ENCODE measurements at places on chromosomes 16 and 17.

- DNase-seq = no peak
Measured at GRCh38 chr17:15321556-15322251, 19.7 kb downstream of the TEKT3 start.

- no peak for DNase-seq
Measured at GRCh38 chr17:65527381-65527780, 34.1 kb downstream of the AXIN2 start.

DNA sequence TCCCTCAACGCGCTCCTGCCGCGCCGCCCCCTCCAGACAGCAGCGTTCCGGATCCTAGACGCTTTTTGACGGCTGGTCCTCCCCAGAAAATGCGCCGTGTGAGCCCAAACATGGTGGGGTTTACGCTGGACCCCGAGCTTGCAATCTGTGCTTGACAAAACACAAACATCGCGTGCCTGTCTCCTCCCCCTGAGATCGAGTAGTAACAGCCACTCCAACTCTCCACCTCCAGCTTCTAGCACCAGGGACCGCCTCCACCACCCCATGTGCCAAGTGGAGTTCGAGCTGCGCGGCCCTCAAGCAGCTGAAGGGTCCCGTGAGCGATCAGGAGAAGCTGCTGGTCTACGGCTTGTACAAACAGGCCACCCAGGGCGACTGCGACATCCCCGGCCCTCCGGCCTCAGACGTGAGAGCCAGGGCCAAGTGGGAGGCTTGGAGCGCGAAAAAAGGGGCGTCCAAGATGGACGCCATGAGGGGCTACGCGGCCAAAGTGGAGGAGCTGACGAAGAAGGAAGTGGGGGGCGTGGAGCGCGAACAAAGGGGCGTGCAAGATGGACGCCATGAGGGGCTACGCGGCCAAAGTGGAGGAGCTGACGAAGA lies 656 bp upstream of the GEMIN4 start:
- no peak for DNase-seq

DNA sequence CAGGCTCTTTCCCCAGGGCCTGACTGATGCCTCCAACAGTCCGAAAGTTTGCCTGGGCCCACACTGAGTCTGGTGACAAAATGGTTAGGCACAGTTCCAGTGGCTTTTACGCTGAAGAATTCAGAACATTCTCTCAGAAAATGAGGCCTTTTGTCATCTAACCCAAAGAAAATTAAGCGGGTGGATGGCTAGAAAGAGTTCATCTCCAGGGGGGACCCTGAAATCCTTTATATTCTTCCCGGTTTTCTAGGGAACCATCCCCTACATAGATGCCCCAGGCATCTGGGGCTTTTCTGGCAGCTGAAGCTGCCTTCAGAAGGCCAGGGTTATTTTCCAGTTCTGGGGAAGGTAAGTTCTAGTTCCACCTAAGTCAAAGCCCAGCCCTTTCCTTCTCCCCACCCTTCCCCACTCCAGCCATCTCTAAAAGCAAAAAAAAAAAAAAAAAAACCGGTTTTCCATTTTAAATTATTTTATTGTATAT lies 2.2 kb downstream of the RASD1 start:
- no peak for DNase-seq

DNA sequence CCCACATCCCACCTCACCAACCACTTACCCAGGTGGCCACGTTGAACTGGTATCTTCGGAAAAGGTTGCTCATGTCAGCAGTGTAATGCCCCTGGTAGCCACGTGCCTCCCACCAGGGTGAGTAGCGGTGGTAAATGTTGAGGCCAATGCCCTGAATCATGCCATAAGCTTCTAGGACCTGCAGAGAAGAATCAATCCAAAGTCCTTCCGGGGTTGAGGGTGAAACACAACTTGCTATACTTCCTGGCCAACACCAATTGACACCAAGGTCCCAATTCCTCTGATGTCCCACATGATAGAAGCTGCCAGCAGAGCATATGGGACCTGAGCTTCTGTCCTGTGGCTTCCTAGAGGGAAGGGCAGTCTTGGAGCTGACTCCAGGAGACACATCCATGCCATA lies 11.3 kb upstream of the CNOT1 start:
- no peak for DNase-seq

DNA sequence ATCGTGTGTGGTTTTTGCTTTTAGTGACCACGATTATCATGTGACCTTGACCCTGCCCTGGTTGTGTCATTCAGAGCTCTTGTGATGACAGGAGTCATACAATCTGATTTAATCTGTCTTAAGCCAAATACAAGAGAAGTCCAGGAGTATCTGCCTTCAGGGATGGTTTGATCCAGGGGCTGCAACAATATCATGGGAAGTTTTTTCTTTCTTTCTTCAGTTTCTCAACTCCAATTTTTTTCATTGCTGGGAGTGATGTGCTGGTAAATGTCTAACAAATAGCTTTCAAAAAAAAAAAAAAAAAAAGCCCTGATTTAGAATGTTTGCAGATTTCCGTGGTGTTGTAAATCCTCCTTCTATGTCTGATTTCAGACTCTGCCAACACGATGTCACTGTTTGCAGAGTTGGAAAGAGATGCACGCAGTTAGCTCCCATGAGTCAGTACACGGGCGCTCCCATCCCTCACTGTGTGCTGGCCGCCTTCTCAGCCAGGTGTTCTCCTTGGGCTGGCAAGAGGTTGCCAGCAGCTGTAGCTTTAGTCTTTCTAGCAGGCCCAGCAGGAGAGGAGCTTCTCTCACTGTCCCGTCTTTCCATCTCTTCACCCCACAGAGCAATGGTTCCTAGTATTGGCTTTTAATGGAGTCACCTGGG lies 229.7 kb downstream of the SNX29 start:
- no peak for DNase-seq

GRCh38 chr17:44416558-44417289 lies 27.3 kb upstream of the ITGA2B start:
- DNase-seq = no peak

DNA sequence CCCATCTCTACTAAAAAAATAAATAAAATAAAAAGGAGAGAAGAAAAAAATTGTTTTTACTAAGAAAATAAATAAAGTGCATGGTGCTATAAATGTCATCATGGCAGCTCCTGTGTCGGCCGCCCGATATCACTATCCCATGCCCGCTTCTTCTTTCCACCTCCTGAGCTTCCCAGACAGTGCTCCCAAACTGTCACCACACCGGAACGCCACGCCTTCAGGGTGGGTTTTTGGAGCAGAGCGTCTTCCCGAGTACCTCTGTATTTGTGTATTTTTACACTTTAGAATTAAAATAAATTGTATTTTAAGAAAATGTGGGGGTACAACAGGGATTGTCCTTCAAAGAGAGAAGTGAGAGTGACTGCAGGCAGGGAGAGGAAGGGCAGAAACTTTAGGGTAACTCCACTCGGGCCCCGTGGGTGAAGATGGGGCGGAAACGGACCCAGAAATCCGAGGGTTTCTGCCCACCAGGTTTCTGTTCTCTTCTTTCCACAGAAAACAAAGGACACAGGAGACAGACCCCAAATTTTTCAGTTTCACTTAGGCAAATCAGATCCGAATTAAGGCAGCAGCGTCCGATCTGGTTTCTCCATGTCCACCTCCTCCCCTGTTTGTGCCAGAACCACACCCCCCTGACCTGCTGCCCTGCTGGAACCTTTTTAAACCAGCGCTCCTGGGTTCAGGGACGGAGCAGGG lies 3.6 kb upstream of the ITGAX start:
- no peak for DNase-seq

- no peak for DNase-seq
Measured at GRCh38 chr16:9946022-9946720, 236.1 kb downstream of the GRIN2A start.

- DNase-seq = no peak
Measured at GRCh38 chr17:4527566-4528125, 27.5 kb downstream of the MYBBP1A start.

GRCh38 chr16:15950161-15950854 lies 892 bp downstream of the ABCC1 start:
- DNase-seq = peak; percentile 57

- DNase-seq = no peak
Measured at GRCh38 chr16:81705261-81705660, 73.8 kb upstream of the PLCG2 start.

DNA sequence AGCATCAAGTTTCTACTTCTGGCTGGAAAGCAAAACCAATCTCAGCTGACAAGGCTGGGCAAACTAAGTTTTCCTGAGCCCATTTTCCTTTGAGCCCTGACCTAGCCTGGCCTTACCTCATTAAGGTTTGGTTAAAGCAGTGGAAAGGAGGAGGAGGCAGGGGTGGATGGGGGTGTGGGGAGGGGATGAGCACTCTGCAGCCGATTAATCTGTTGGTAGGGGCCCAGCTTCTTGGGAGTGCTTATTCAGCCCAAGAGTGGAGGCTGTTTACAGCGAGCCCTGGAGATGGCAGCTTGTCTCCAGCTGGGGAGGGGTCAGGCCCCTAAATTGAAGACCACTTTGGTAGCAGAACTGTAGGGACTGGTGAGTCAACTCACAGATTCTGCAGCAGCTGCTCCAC lies 12.0 kb downstream of the SMCR8 start:
- no peak for DNase-seq

DNA sequence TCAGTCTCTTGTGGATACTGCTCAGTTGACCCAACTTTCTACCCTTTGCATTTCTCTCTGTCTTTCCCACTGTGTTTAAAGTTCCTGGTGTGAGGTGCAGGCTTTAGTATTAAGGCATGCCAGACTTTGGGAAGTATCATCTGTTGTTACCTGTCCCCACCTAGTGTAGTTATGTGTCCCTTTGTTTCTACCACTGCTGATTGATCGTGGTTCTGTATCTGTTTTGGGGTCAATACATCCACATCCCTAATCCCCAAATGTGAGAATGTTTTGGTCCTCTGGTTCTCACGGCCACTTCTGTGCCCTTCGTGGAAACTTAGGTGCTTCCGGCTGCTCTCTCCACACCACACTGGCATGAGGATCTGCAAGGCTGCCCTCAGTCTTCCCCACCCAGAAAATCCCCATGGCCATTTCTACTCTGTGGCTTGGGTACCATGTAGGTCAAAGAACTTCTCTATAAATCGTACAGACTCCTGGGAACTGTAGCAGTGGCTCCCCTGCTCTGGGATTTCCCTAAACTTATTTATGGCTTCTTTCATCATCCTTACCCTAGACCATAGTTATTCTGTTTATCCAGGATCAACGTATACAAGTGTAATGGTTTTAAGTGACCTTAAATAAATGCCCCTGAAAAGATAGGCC lies 443.2 kb downstream of the XYLT1 start:
- no peak for DNase-seq

DNA sequence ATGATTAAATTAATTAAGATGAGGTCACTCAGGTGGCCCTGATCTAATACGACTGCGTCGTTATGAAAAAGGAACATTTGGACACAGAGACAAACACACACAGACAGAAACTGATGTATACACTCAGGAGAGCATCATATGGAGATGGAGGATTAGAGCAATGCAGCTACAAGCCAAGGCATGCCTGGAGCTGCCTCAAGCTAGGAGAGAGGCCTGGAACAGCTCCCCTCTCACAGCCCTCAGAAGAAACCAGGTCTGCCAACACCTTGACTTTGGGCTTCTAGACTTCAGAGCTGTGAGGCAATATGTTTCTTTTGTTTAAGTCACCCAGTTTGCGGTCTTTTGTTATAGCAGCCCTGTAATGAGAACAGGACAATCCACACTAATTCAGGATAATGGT lies 318.9 kb downstream of the HS3ST3B1 start:
- no peak for DNase-seq

- DNase-seq = no peak
Measured at GRCh38 chr16:23374721-23375510, 72.8 kb downstream of the SCNN1B start.

GRCh38 chr17:5122586-5123342 lies 6.9 kb downstream of the USP6 start:
- DNase-seq = no peak

DNA sequence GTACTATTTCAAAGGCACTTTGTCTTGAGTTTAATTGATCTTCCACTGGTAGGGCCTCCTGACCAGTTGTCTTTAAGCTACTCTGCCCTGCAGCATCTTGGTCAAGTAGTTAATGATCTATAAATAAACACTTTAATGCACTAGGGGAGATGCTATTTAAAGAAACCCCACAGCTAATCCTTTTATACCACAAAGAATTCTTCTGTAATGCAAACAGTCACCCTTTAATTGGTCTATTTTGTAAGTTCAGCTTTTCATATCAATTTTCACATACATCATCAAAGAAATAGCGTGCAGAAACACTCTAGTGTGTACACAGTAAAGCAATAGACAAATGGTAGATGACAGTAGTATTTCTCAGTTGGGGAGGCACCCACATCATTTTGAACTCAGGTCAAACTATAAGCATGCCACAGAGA lies 70.3 kb downstream of the PMP22 start:
- DNase-seq = no peak

GRCh38 chr17:67441052-67441895 lies 64.2 kb downstream of the PITPNC1 start:
- DNase-seq = no peak
